ENCODE measurements at places on chromosomes 3 and 15.

GRCh38 chr3:189316296-189317019, 144.7 kb downstream of the TPRG1 start:
- DNase-seq = no peak

- DNase-seq = peak; percentile 19
Measured at GRCh38 chr15:74365598-74366445, 1.6 kb downstream of the CYP11A1 start.

DNA sequence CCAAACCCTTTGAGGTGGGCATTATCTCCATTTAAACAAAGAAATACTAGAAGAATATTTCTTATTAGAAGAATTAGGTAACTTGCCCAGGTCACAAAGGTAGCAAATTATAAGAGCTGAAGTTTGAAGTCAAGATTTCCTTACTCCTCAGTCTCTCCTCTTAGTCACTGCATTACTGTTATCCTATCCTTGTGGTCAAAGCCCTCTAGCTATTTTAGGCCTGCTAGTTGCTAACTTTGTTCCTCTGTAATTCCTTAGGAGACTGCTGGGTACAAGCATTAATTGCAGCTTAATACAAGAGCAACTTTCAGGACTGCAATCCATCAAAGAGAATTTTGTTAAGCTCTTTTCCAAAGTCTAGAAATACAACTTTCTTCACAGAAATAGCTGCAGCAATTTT, 528.2 kb downstream of the ZIC1 start:
- no peak for DNase-seq

DNA sequence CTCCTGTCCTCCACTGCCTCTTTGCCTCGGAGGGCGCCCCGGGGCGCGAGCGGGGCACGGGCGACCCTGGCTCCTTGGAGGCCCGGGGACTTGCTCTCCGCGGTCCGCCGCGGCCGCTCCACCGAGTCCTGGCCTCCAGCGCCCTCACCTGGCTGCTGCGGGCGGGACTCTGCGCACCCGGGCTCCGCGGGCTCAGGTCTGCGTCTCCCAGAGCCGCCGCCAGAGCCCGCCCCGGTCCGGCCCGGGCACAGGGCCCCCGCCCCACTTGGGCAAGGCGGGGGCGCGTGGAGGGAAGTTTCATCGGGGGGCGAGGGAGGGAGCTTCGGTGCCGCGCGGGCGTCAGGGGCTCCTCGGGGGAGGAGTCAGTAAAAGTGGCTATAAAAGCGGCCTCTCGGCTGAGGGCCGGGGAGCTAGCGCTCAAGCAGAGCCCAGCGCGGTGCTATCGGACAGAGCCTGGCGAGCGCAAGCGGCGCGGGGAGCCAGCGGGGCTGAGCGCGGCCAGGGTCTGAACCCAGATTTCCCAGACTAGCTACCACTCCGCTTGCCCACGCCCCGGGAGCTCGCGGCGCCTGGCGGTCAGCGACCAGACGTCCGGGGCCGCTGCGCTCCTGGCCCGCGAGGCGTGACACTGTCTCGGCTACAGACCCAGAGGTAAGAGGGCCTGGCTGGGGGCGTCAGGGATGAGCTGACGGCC, at the start of gene CEMIP:
CEMIP (plus strand) TSS at position 407 of the 694 bp plus-strand sequence. CDS start 94,510 bp downstream, outside the sequence.
- DNase-seq = peak; percentile 39

DNA sequence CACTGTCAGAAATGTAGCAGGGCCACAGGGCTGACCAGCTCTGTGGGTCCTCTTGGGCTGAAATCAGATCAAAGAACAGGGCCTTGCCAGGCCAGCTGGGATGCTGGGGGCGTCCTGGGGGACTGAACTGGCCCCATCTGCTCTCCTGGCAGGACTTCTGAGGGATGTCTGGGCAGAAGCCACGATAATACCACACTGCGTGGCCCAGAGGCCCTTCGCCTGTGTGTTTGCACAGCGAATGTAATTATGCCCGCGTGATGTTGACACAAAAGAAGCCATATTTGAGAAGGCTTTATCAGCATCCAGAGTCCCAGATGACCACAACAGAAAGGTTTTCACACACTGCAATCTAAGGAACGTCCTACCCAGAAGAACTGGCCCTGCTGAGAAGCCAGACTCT, 174.0 kb downstream of the RAB11A start:
- no peak for DNase-seq

DNA sequence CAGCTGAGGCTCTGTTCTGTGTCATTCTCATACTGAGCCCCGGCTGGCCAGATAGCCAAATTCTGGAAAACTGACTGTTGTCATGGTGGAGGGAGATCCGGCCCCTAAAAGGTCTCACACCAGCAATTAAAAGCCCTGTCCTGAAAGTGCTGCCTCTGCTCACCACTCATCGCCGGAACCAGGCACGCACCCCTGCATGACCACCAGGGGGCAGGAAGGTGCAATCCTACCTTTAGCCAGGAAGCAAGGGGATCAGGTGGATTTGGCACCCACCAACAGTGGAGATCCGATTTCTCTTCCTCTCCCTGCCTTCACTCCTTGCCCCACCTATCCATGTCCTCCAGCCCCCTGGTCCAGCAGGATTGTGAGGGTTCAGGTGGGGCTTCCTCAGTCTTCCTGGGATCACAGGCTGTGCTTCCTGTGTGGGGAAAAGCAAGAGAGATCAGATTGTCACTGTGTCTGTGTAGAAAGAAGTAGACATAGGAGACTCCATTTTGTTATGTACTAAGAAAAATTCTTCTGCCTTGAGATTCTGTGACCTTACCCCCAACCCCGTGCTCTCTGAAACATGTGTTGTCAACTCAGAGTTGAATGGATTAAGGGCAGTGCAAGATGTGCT, 16.1 kb upstream of the CACNA2D2 start:
- DNase-seq = no peak

- no peak for DNase-seq
Measured at GRCh38 chr15:90618330-90619125, 88.8 kb downstream of the CRTC3 start.

- no peak for DNase-seq
Measured at GRCh38 chr3:32405711-32406323, 14.2 kb downstream of the CMTM7 start.

GRCh38 chr3:136852180-136852579, 9.8 kb upstream of the NCK1 start:
- DNase-seq = no peak

GRCh38 chr3:42556089-42556632, 25.6 kb downstream of the SEC22C start:
- DNase-seq = no peak

DNA sequence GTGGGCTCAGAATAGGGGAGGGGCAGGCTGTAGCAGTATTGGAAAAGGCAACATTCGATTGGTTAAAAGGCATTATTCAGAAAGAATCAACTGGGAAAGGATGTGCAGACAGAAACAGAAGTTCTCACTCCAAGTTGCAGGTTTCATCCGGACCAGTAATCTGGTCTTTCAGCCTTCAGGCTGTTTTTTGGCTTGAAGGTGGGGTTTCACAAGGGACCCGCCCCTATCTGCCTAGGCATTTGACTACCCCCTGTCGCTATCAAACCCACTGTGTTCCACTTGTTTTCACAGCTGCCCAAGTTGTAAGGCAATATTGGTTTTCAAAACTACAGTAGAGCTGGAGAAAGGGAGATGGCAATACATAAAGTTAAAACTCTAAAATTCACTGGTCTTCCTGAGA, 96.9 kb downstream of the VPS8 start:
- DNase-seq = no peak

GRCh38 chr3:147422196-147422595, 13.0 kb downstream of the ZIC1 start:
- no peak for DNase-seq

DNA sequence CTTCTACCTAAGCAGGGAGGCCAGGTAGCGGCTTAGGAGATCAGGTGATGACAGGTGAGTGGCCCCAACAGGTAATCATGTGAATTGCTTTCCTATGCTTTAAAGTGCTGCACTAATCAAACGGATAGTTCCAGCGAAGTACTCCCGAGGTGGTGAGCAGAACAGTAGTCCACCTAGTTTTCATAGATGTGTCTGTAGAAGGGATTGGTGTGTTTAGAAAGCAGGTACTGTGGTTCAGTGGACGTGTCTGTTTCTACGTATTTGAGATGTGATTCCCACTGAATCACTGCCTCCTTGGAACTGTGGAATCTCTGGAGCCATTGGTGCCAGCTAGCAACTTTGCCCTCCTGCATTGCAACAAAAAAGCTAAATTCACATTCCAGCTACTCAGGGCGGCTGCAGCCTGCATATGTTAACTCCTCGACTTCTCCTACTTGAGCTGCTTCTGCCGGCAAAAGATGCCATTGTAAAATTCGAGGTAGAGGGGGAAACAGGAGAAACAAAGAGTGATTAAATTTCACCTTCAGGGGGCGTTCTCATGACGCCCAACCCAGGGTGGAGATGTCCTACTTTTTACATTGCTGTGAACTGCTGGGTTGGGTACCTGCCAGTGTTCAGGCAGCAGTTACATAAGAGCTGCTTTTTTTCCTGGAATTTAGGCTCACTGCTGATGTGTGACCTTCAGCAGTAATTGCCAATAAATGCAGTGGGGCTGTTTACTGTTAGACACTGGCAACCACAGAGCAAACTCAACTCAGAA, 227.3 kb downstream of the ITPR1 start:
- DNase-seq = no peak

DNA sequence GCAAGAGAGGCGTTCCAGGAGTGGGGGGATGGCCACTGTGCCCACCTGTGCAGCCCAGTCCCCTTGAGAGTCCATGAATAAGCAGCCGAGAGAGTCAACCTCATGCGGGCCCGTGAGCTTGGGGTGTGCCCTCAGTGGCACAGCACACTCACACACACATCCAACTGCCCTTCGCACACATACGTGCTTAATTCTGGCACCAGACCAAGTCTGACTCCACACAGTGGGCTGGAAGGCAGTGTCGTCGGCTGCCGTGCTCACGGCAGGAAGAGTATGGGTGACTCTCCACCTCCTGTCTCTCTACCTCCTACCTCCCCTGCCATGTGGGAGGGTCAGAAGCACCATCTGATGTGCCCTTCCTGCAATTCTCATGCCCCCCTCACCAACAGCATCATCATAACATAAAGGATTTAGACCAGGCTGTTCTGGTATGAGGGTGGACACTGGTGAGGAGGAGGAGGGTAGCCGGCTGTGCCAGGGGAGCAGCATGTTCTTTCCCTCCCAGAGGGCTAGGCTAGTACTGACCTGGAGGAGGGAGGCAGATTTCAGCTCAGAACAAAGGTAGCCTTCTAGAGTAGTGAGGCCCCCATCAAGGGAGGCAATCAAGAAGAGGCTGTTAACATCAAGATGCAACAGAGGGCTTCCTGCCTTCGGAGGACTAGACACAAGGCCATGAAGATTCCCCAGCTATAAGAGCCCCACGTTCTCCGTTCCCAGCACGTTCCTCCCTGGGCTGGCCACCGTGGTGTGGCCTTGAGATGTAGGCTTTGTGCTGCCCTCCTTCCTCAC, 5.3 kb upstream of the STRA6 start:
- DNase-seq = no peak

DNA sequence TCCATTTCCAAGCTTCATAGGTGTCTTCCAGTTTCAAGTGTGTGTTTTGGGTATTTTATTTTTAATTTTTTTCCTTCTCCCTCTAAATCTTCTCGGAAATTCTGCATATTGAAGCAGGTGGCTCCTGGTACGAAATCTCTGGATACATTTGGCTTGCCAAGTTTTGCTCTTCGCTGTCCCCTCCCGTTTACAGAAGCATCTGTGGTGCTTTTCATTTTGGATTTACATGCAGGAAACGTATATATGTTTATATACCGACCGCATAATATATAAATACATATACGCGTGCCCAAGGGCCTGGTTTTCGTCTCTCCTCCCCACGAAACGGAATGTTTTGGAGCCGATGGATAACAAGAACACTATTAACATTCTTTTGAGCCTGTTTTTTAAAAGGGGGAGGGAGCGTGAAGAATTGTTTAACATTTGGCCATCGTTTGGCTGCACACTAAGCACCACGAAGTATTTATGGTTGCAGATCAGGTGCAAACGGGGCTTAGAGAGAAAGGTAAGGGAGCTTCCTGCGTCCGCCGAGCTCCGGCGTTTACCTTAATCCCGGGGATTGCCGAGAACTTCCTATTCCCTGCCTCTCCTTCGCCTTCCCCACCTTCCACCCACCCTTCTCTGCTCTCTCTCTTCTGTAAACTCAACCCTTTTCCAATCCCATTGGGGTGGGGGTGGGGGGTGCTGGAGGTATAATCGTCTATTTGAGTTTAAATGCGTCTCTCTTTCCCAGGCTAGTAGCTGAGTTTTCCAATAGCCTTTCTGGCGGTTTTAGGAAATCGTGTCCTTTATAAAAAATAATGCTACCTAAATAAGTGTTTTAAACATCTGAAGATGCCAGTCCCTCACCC, 1.1 kb upstream of the NLGN1 start:
- DNase-seq = no peak

DNA sequence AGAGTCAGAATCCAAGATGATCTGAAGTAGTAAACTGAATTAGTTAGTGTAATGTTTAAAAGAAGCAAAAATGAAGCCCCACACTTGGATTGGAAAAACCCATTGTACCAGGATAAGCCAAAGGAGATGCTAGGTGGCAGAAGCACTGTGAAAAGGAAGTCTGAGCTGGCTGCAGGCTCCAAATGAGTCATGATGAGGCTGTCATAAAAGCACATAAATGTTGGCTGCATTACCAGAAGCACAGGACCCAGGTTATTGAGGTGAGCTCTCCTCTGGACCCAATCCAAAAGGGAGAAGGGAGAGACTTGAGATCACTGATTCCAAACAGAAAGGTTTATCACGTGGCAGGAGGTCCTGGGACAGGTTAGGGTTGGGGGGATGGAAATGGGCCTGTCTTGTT, 3.2 kb upstream of the ACAN start:
- no peak for DNase-seq

GRCh38 chr3:113606539-113607218, 74.3 kb downstream of the SIDT1 start:
- DNase-seq = no peak

- no peak for DNase-seq
Measured at GRCh38 chr3:71202848-71203533, 380.5 kb downstream of the FOXP1 start.

DNA sequence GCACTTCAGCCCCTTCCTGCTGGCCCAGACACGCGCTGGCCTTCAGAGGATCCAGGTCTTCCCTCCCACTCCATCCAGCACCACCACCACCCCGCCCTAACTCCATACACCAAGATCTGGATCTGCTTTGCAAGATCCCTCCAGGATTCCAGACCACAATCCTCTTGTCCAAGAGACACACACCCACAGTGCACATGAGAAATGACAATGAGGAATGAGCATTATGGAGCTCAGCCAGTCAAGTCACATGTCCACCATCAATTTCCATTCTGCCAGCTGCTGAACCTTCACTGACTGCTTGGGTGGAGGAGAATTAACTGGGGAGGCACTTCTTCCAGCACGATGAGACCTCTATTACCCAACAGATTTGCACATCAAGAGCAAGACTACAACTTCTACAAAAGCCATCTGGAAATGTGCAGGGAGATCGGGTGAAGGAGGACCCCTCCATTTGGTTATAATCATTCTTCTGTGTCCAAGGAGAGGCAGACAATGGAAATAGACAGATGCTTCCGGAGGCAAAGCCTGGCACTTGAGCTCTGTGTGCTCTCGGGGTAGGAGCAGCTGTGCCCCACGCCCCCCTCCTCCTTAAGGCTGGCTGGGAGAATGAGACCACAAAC, 12.3 kb upstream of the SPATA12 start:
- no peak for DNase-seq

DNA sequence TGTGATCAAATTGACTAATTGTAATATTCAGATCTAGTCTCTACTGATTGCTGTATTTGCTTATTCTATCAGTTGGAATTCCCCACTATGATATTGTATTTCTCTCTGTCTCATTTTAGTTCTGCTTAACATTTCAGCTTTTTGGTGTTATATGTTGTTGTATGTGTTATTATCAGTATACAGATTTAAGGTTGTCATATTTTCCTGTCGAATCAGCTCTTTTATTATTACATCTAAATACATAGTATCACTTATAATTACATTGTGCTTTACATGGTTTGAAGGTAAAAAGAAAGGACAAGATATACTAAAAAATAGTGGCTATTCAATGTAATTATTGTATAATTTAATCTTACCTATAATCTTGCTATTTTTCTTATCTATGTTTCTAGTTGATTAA, 207.3 kb downstream of the LRTM1 start:
- no peak for DNase-seq
